ENCODE measurements at places on chromosomes 4 and X.

DNA sequence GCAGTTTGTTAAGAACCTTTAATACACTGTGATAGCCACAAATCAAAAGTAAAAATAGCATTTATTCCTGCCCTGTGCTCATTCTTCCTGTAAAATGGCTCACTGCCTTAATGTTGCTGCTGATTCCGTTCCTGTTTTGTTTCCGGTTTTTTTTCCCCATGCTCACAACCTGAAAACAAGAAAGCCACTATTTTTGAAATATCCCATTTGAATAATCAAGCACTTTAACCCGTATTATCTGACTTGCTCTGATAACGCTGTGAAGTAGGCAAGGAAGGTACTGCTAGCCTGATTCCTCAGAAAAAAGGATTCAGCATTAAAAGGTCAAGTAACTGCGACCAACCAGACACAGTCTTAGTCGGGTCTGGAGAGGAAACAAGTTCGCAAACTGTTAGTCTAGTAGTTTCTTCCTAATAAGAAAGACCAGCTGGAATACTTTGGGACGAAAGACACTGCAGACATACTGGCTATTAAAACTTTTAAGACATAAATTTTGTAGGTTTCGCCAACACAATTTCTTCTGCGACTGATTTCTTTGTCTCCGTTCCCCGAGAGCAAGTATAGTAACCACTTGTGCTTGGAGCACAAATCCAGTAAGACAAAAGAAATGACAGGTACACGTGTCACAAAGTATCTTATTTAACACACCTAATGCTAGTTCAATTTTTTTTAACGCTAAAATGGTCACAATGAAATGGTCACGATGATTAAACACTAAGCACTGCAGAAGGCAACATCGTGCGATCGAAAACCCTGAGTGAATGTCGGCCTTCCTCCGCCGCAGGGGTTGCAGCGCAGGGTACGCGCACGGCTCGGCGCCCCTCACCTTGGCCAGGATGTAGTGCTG is 802 bp downstream of the COX18 start:
- peak; percentile 44 for DNase-seq

GRCh38 chr4:119733431-119733830 is 104.8 kb upstream of the PDE5A start:
- no peak for DNase-seq

DNA sequence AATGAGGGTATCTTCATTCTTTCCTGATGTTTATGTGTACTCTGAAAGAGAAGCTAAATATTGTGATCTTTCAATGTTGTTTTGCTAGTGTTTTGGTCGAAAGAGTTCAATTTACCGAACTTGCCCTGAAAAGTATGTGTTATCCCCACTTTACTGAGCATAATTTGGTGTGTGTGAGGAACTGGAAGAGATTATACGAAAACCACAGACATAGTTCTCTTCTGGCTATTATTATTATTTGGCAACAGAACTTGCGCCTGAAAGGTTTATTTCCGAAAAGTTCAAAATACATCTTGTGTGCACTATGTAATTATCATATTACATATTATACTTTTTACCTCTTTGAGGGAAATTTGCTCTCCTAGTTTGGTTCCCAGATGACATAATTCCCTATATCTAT is 232.5 kb upstream of the INTU start:
- no peak for DNase-seq

DNA sequence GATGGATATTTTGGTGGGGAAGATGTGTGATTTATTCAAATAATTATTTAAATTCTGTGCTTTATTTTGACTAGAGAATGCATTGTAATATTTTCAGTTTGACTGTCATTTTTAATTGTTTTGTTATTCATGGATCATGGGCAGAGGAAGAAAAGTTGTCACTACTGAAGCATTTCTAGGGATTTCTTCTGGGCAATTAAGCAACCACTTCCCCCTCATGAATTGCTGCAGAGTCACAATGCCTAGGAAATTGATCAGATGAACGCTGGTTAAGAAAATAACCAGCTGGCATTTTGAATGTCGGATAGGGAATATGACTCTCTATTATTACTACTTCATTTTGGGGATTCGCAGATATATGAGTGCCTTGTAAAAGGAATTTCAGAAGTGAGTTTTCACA is 283.3 kb downstream of the IL15 start:
- DNase-seq, result no peak

DNA sequence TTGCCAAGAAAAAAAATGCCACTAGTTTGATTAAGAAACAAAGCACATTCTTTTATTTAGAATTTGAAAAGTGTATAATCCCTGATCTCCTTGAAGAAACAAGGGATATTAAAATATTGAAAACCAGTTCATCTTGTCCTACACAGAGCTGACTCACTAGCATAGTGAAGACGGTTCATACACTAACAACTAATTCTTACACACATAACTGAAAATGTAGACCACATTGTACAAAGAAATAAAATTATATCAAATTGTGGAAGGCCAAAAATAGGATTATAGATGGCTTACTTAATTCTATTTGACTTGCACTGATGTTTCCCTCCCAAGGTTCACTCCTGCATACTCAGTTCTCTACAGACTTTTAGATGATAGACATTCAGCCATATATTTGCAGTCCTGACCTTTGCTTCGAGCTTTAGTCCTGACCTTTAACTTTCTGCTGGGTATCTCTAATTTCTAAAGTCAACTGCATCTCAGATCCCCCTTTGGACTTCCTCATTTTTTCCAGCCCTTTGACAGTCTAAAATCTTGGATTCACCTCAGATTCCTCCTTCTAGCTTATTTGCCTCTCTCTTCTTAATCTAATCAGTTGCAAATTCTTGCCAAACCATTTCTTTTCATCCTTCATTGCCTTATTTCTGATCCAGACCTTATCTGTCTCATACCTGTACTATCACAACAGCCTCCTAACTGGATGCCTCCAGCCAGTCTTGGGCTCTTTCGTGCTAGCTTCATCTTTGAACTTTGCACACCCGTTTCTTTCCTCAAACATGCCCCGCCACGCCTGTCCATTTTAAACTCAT is 4.5 kb upstream of the WWC2 start:
- DNase-seq, result no peak

DNA sequence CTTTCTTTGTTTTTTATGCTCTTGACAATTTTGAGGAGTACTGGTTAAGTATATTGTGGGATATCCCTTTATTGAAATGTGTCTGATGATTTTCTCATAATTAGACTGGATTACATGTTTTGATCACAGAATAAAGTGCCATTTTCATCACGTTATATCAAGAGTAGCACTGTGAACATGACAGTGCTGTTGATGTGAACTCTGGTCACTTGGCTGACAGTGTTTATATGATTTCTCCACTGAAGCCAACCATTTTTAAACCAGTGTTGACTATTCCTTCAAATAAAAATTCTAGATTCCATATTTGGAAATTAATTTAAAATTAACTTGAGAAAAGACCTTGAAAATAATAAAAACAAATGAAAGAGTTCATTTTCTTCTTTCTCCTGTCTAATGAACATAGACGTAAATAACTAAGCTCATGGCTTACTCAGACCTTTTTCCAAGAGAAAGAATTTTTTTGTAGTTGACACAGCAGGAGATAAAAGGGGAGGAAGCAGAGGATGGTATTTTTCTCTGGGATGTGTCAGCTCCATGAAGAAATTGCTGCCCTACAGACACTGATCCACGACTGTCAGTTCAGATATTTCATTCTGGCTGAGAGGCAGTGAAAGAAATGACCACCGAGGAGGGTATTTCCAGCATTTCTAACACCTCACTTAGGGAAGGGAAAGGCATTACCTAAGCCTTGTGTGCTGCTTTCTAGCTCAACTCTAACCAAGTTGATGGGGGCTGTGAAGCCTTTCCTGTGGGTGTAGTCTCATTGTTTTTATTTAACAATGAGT is 150.9 kb upstream of the ANK2 start:
- no peak for DNase-seq

- DNase-seq, result no peak
These were observed 39.2 kb upstream of the ASMTL start for GRCh38 chrX:1491851-1492349.

DNA sequence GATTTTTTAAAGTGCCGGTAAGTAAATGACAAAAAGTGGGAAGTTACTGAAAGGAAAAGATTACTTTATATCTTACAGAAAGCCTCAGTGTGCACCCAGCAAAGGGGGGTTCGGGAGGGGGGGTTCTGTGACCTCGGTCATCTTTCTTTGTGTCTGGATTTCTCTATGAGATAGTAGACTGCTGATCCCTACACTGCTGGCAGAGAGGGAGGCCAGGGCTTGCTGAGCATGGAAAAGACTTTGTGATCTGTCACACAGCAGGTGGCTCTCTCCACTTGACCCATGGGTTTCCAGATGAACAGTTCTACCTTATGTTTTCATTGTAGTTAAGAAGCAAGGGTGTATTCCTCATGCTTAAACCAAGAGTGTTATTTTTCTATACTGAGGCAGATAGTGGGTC is 475.6 kb downstream of the PCDH10 start:
- DNase-seq, result no peak

GRCh38 chrX:264634-265455 is 16.3 kb upstream of the PLCXD1 start:
- peak; percentile 73 for DNase-seq

- no peak for DNase-seq
These were observed 125.8 kb upstream of the SLC7A11 start for GRCh38 chr4:138367942-138368341.

DNA sequence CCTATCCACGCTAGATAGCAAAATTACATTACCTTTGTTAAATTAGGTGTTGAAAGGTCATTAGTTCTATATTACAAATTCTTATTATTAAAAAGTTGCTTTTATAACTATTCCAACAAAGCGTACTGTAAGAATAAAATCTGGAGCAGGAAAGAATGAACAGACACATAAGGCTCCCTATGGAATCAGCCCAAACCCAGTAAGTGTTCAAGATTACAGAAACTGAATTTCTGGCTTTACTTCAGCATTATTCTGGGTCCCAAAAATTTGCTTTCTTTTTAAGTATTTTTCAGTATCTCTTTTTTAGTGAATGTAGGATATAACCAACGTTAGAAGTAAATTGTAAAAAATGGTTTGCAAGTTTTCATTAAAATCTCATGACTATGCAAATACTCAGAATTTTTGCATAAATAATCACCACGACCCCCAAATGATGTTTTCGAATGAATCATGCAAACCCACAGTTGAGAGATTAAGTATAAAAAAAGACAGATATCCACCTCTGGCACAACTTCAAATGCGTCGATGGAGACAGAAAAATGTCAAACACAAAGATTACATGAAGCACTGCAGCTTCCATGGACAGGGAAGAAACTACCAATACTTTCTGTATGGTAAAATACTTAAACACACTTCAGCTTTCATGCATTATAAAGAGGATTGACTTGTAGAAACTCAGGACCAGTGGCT is 238.5 kb downstream of the RASL11B start:
- DNase-seq, result peak; percentile 52

DNA sequence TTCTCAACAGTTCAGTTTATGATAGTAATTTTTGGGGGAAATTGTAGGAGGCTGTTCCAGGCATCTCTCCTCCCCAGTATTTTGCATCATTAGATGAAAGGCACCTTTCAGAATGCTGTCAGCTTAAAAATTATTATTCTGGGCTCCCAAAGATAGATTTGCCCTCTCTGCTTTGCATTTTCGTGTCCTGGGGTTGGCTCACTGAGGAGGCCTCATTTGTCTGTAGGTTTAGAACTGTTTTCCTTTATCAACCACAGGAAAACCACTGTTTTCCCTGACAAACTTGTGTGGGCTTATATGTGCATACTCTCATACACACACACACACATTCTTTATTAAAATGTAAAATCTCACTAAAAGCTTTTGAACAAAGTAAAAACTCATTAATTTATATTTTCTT is 197.2 kb upstream of the VCX3A start:
- no peak for DNase-seq

GRCh38 chr4:62899646-62900364 is 1509.4 kb downstream of the TECRL start:
- DNase-seq, result no peak

GRCh38 chr4:140213749-140214148 is 59.8 kb upstream of the MAML3 start:
- DNase-seq, result peak; percentile 57

GRCh38 chr4:146382194-146382593 is 139.5 kb downstream of the SLC10A7 start:
- no peak for DNase-seq

GRCh38 chr4:68569466-68570121 is 6.5 kb downstream of the UGT2B17 start:
- no peak for DNase-seq

GRCh38 chr4:94304365-94304971 is 38.2 kb downstream of the HPGDS start:
- peak; percentile 45 for DNase-seq

- DNase-seq, result no peak
These were observed 19.1 kb downstream of the WWC2 start for GRCh38 chr4:183118141-183118540.

- DNase-seq, result no peak
These were observed 91.2 kb downstream of the ADRA2C start for GRCh38 chr4:3857269-3857926.

DNA sequence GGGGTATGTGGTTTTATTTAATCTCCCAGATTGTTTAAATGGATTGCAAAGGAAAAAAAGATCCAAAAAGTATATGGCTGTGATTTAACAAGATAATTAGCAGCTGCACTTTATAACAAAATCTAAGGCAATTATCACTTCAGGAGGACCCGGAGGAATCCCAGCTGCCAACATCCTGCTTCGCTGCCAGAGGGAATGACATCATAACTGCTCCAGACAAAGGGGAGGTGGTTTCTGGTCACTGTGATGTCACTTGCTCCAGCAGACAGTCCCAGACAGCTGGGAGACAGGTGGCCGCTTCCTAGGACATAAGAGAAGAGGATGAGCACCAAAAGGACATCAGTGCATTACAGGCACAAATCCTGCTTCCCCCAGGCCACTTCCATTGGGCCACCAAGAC is 371.0 kb downstream of the BCOR start:
- DNase-seq, result peak; percentile 69

- DNase-seq, result no peak
These were observed 193.8 kb downstream of the UNC5C start for GRCh38 chr4:95355021-95355420.

DNA sequence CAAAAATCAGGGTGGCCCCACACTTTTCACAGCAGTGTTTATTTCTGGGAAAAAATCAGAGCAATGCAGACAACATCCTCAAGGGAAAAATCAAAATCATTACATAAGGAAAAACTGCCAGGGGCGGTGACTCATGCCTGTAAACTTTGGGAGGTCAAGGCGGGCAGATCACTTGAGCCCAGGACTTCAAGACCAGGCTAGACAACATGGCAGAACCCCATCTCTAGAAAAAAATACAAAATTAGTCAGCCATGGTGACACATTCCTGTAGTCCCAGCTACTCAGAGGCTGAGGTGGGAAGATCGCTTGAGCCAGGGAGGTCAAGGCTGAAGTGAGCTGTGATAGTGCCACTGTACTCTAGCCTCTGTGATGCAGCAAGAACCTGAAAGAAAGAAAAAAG is 102.8 kb downstream of the NAF1 start:
- peak; percentile 26 for DNase-seq

- no peak for DNase-seq
These were observed 45.9 kb downstream of the NUDT6 start for GRCh38 chr4:122876456-122876855.

Data from fibroblast of mammary gland (primary cell).